T47D (cell line): ENCODE measurements at places on chromosomes 2 and 18.

GRCh38 chr2:160425434-160426151, 68.0 kb downstream of the RBMS1 start:
- no peak for DNase-seq

GRCh38 chr2:174205562-174205961, 42.8 kb downstream of the OLA1 start:
- DNase-seq: no peak

- DNase-seq: no peak
These were observed 99.7 kb upstream of the NCKAP5 start for GRCh38 chr2:133667968-133668367.

- DNase-seq: no peak
These were observed 120.6 kb downstream of the EHBP1 start for GRCh38 chr2:62826141-62826540.

- no peak for DNase-seq
These were observed 200.4 kb downstream of the TMEM247 start for GRCh38 chr2:46679761-46680160.

DNA sequence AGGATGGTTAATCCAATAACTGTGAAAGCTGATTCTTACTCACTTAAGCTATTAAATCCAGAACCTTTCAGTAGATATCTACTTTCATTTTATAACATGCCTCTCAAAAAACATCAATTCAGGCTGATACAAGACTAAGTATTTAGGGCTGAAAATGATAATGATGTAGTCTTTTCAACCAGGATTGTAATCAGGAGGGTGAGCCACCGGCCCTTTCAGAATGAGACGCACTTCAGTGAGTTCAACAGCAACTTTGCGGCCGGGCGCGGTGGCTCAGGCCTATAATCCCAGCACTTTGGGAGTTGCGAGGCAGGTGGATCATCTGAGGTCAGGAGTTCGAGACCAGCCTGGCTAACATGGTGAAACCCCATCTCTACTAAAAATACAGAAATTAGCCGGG, 30.4 kb downstream of the RBMS1 start:
- no peak for DNase-seq
